ENCODE measurements at places on chromosomes 5 and 9.

GRCh38 chr9:98500337-98500919 is 208.3 kb downstream of the GABBR2 start:
- peaks cover 4% of the 10 kb centered on the region for H3K4me1 ChIP-seq
- H3K36me3 ChIP-seq, result no peaks in the 10 kb centered on the region
- H3K27ac ChIP-seq, result no peak overlapping the region
- no peak for DNase-seq
- H3K27me3 ChIP-seq, result peaks cover 2% of the 10 kb centered on the region

DNA sequence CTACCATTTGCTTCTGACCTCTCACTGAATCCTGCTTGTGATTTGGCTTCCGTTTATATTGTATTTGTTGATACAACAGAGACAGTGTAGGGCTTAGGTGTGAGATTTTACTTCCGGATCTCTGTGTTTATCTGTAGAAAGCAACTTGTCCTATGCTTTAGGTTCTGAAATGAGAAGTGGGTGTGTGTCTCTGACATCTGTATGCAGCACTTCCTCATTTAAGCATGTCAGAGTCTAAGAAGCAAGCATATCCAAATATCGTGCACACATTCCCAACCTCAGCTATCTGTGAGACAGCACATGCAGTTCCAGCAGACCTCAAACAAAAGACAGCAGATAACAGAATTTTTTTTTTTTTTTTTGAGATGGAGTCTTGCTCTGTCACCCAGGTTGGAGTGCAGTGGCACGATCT is 16.3 kb downstream of the KLF9 start:
- H3K4me1 ChIP-seq, result no peaks in the 10 kb centered on the region
- H3K27me3 ChIP-seq, result no peaks in the 10 kb centered on the region
- H3K4me3 ChIP-seq, result no peak overlapping the region
- H3K36me3 ChIP-seq, result no peaks in the 10 kb centered on the region
- no peak overlapping the region for H3K27ac ChIP-seq
- peak; percentile 51 for DNase-seq

DNA sequence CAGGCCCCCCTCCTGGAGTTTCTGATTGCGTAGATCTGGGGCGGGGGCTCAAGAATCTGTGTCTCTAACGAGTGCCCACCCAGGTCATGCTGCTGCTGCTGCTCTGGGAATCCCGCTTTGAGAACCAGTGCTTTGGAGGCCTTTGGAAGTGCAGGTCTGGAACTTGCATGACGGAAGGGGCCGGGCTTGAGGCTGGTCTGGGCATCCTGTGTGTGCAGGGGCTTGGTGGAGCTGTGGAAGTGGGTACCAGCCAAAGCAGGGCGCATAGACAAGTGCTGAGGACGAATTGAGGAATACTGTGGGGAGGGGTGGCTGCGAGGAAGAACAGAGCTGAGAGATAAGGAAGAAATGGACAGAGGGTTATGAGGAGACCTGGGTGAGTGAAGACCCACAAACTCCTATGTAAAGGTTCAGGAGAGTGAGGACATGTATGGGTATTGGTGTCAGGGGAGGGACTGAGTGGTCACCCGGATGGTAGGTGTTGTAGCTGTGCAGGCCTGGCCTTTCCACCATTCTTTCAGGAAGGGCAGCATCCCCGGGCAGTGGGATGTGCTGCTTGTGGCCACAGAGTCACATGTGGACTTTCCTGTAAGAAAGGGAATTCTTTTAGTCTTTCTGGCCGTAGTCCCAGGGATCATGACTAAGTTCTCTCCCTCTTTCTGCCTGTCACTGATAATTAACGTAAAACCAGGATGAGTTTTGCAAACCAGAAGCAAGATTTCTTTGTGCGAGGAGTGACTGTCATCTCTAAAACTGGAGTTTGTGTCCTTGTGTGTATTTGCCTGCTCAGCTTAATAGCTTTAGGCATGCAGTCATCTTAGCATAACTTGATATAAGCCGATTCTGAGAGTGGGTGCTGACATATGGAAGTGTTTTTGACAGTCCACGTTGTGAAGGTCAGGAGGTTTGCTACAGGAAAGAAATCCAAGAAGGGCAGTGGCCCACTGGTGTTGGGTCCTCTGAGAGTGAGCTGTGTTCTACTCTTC is 43.3 kb upstream of the TJP2 start:
- peak; percentile 35 for DNase-seq
- no peaks in the 10 kb centered on the region for H3K36me3 ChIP-seq
- H3K4me3 ChIP-seq, result no peak overlapping the region
- no peak overlapping the region for H3K27ac ChIP-seq
- no peaks in the 10 kb centered on the region for H3K4me1 ChIP-seq

DNA sequence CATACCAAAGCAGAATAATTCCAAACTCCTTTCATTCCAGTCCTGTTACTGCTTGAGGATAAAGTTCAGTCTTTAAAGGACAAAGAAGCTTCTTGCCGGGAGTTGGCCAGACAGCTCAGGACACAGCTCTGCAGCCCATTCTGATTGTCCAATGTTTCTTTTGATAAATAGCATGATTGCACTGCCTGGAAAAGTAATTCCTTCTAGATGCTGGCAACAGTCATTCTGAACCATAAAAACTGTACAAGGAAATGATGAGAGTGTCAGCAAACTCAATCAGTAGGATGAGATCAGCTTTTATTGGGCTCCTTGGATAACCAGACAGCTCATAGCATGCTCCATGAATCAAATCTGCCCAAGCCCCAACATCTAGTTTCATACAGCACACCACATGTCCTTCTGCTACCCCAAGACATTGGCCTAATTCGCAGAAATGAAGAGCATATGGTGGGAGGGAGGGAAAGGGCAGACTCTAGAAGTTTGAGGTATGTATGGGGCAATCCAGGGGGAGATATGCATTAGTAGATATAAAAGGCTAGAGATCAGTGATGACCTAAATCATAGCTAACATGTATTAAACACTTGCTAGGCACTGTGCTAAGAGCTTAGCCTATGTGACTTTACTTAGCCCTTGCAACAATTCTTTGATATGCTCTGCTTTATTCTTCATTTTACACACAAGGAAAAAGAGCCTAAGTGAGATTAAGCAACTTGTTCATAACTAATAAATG is 219.9 kb upstream of the NREP start:
- no peaks in the 10 kb centered on the region for H3K36me3 ChIP-seq
- peaks cover 14% of the 10 kb centered on the region for H3K4me1 ChIP-seq
- H3K27me3 ChIP-seq, result no peaks in the 10 kb centered on the region
- no peak overlapping the region for H3K4me3 ChIP-seq
- DNase-seq, result peak; percentile 81
- no peak overlapping the region for H3K27ac ChIP-seq

DNA sequence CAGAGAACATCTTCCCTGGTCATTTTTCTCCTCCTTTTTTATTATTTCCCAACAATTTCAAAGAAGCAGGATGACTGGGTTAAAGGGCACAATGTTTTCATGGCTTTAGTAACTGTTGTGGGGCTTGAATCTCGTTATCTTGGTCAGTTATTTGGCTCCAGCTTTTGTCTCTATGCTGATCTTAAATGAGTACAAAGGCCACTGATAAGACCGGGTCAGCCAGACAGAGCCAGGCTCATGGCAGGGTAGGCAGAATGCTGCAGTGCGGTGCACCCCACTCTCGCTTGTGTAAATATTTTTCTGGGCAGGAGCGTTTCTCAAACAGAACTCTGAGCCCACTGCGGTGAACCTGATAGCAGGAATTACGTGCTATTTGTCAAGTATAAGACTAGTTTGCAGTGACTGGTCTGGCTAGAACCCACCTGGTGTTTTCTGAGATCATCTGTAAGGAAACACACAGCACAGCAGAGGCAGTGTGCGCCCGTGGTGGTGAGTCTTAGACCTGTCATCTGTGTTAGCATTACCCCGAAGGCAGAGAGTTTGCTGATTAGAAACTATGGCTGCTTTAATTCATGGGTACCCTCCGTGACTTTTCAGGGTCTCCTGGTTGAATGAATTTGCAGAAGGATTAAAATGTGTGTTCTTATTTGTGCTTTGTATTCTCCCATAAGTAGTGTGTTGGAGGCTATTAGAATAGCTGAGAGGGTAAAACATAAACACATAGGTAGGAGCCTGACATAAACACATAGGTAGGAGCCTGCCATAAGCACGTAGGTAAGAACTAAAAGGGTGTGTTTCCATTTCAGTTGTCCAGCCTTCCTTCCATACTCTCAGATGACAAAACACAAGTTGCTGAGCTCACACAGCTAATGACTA is 158.6 kb upstream of the DMRT1 start:
- H3K27me3 ChIP-seq, result no peaks in the 10 kb centered on the region
- peaks cover 7% of the 10 kb centered on the region for H3K4me1 ChIP-seq
- no peak overlapping the region for H3K27ac ChIP-seq
- no peaks in the 10 kb centered on the region for H3K36me3 ChIP-seq

DNA sequence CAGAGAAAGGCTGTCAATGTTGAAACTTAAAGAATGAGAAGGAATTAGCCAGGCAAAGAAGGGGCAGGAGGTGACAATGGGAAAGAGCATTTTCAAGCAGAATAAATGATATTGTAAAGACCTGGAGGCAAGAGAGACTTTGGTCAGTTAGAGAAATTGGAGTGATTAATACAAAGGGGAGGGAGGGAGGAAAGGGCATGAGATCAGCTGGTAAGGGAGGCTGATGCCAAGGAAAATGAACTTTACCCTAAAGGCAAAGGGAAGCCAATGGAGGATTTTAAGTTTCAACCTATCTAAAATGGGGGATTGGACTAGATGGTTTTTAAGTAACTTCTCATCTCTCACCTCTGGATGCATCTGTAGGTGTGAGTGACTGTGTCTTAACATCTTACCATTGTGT is 23.3 kb downstream of the C5 start:
- H3K4me1 ChIP-seq, result peaks cover under 1% of the 10 kb centered on the region
- H3K27ac ChIP-seq, result no peak overlapping the region
- H3K27me3 ChIP-seq, result no peaks in the 10 kb centered on the region
- H3K4me3 ChIP-seq, result no peak overlapping the region
- DNase-seq, result no peak
- peaks cover 4% of the 10 kb centered on the region for H3K36me3 ChIP-seq

Data from muscle of leg (tissue), 16 donors.